ENCODE measurements at places on chromosomes 3 and 15.

DNA sequence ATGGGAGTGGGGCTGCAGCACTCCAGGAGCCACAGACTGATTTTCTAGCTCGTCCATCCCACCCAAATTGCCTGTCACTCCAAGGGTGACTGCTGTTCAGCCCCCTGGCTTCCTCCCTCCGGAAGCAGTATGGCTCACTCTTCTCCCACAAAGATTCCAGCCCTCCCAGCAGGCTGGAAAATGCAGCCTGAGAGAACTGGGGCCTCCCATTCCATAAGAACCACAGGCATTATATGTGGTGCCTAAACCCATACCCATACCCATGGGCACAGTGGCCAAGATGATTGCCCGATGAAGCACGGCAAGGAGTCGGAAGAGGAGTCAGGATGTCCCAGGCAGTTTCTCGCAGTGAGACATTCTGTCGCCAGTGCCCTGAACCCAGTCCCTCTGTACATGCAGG lies 6.0 kb upstream of the VILL start:
- DNase-seq: no peak

- no peak for DNase-seq
Measured at GRCh38 chr15:57792724-57793449, 86.4 kb downstream of the POLR2M start.

- DNase-seq: no peak
Measured at GRCh38 chr3:194257916-194258668, 93.0 kb downstream of the CPN2 start.

DNA sequence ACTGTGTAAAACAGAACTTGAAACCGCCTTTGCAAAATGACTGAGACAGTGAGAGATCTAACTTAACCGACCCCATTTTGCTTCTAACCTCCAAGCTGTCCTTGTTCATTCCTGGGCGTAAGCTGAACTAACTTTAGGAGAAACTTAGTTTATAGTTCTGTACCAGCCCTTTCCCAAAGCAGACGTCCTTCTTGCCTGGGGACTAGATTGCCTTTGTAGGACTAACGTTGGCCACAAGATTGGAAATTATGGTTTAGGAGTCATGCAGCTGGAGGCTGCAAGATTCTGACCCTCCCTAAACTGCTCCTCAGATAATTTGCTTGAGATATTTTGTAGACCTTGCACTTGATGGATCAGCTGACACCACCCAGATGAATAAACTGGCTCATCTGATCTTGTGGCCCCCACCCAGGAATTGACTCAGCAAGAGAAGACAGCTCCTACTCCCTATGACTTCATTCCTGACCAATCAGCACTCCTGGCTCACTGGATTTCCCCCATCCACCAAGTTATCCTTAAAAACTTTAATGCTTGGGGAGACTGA lies 219.9 kb upstream of the PROK2 start:
- DNase-seq: peak; percentile 99

Data from fibroblast of mammary gland (primary cell).